ENCODE measurements at places on chromosomes 11 and 22.

DNA sequence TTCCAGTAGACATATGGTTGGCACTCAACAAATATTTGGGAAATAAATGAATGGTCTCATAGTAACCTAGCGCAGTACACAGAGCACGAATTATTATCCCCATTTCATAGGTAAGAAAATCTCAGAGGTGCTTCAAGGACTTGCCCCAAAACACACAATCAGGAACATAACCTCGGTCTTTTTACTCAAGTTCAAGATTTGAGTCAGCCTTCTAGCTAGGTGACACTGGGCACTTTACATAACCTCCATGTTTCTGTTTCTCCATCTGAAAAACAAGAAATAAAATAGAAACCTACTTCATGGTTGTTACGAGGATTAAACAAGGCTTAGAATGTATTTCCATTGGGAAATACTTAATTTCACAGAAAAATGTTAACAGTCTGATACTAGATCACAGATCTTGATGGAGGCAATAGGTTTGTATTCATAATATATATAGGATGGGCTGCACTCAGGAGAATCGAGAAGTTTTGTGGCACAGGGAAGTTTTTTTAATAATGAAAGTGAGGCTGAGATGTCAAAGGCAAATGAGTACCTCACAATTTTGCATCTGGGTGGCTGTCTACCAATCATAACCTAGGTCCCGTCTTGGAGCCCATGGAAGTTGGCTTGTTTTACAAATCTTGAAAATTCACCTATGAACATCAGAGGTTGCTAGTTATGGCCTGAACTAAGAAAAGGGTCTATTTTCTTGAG lies 147.4 kb upstream of the ZC3H12C start:
- DNase-seq, result no peak

- DNase-seq, result no peak
Measured at GRCh38 chr11:65420506-65420905, 2.1 kb upstream of the NEAT1 start.

DNA sequence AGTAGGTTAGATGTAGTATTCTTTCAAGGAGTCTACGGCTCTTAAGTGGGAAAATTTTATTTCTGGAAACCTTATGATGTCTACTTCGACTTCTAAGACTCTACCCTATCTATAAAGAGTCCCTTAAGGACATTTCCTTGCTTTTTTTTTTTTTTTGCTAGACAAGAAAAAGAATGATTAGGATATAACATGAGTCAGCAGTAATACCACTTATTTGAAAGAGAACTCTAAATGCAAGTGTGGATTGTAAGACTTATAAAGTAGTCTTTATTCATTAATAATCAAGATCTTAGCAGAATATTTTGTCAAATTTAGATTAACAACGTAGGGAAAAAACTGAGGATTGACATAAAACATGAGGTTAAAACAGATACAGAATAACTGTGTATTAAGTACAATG lies 71.0 kb downstream of the DKK3 start:
- no peak for DNase-seq

DNA sequence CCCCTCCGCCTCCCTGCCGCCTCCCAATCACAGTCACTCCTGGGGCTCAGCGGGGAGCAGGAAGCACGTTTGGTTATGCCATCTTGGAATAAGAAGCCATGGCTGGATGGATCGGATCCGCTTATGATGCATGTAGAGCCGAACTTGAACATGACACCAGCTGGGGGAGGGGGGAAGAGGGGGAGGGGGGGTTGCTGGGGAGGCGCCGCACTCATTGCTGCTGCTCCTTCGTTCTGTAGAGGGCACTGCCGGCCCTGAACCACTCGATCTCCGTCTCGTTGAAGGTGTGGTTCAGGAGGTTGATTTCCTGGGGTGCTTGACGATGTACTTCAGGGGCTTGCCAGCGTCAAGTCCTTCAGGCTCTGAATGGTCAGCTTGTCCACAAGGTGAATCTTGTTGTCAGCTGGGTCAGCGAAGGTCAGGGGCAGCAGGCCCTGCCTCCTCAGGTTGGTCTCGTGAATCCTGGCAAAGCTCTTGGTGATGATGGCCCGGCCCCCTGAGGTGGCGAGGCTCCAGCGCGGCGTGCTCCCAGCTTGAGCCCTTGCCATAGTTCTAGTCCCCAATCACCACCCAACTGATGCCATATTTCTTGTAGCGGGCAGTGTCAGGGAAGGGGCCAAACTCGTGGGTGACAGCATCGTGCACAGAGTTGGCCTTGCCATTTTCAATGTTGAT lies 476.9 kb upstream of the ISX start:
- no peak for DNase-seq

DNA sequence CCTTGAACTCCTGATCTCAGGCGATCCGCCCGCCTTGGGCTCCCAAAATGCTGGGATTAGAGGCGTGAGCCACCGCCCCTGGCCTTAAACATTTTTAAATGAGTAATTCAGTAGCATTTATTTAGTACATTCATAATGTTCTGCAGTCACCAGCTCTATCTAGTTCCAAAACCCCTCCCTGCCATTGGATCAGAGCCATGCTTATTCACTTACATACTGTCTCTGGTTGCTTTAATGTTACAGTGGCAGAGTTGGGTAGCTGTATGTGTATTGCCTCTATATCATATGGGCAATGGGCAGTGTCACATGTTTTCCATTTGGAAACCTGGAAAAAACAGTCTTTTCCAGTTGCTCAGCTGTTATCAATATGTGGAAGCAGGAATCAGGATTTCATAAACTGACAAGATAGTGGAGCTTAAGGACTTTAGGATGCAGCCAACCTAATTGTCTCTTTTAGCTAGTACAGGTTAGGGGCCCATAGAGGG lies 10.5 kb downstream of the COA4 start:
- DNase-seq, result no peak

GRCh38 chr22:35452351-35452781 lies 52.4 kb downstream of the MCM5 start:
- no peak for DNase-seq

- DNase-seq, result no peak
Measured at GRCh38 chr22:39309881-39310714, 9.3 kb downstream of the RPL3 start.

GRCh38 chr11:46075168-46075567 lies 46.1 kb downstream of the PHF21A start:
- no peak for DNase-seq

DNA sequence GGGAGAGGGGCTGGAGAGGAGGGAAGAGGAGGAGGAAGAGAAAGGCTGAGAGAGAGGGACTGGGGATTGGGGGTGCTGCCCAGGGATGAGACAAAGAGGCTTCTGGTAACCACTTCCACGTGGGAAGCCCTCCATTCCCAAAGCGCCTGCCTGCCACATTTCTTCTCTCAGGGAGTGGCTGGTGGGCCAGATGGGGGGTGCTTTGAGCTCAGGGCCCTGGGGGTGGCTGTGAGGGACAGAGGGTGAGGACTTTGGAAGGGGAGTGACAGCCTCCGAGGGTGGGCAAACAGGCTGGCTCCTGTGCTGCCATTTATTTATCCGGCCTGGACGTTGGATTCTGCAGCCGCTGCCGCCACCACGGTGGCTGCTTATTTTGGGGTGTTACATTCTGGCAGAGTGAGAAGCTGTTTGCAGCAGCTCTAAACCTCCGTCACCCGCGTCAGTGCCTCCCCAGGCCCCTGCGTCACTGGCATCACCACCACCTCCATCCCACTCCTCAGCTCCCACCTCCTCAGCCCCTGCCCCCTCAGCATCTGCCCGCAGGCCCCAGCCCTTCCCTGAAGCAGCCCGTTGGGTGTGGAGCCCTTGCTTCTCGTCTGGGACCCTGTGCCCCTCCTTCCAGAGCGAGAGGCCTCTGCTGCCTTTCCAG lies 1.6 kb downstream of the RTN4RL2 start:
- DNase-seq, result no peak

GRCh38 chr11:131300439-131300717 lies 70.0 kb upstream of the NTM start:
- no peak for DNase-seq

DNA sequence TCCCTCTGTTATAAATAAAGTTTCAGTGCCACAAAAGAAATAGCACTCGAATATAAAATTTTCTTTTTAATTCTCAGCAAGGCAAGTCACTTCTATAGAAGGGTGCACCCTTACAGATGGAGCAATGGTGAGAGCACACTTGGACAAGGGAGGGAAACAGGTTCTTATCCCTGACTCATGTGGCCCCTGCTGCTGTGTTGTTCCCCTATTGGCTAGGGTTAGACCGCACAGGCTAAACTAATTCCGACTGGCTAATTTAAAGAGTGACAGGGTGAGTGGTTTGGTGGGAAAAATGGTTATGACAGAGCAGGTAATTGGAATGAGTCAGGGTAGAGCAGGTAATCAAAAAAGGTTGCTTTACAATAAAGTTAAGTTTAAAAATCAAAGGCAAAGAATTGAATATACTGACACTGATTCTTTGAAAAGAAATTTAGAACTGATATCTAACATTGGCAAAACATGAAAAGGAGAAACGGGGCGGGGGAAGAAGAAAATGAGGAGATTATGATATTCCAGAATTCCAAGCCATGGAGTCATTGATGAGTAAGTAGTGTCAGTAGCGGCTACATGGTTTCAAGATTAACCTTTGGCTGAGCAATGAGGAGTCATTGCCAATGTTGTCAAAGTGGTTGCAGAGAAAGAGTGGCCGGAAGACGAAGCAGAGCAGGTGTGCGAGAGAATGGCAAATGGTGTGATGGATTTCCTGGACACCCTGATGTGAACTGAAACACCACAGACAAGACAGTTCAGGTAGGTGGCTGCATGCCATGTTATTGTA lies 48.4 kb upstream of the MRGPRX1 start:
- DNase-seq, result no peak

- no peak for DNase-seq
Measured at GRCh38 chr11:43853781-43854180, 26.9 kb upstream of the ALKBH3 start.

DNA sequence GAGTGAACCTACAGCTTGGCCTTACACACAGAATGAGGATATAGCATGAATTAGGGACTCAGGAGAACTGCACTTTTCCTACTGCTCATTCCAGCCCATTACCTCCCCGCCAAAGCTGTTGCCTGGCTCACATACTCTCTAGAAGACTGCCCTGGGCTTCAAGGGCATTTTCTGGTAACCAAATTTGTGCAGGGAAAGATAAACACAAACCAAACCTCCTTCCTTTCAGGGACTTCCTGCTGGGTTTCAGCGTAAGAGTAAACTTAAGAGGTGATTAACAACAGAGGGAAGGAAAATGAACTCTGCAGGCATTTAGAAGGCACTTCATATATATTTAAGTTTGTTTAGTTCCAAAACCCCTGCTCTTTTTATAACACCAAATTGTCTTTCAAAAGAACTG lies 194.9 kb downstream of the SWAP70 start:
- DNase-seq, result no peak

GRCh38 chr11:72831521-72832300 lies 17.5 kb downstream of the ATG16L2 start:
- no peak for DNase-seq

DNA sequence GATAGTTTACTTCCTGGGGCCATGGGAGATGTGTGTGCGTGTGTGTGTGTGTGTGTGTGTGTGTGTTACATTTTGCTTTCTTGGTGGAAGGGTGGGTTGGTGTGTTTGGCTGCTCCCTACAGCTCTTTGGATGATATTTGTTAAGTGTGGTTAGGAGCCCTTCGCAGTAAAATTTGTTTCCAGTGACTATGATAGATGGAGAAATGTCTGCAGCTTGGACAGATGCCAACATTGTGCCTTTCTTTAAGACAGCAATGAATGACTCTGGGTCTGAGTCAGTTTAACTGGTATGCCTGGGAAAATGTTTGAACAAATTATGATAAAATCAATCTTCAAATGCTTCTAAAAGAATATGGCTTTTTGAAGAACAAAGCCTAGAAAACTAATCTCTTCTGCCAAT lies 102.7 kb upstream of the TRPC6 start:
- DNase-seq, result no peak

DNA sequence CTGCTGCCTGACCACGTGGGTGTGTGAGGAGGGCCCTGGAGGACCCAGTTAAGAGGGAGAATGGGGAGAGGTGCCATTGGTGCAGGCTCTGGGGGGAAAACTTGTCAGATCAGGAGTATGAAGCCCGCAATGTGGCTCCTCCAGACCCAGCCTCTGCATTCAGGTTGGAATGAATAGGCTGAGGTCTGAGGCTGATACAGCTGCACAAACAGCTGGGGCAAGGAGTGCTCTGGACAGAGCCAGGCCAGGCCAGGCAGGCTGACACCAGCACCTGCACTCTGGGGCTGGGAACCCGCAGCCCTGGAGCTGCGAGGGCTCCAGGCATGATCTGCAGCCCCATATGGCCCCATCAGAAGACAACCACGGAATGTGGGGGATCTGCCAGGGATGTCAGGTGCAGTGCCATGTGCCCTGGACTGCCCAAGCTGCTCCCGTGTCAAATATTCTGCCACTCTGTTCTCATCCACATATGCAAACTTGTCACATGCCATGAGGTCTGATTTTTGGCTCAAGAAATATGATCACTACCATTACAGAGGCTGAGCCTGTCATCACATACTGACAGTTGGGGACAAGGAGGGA lies 27.2 kb upstream of the KCNJ11 start:
- no peak for DNase-seq

- DNase-seq, result no peak
Measured at GRCh38 chr11:68584991-68585524, 99.3 kb upstream of the GAL start.
